Suppressor macrophage treated with lipopolysaccharide for 1 hour (primary cell): ENCODE measurements at places on chromosomes 16 and 17.
A peak's percentile ranks its signal among the peaks of the same experiment; 100 is the strongest.

DNA sequence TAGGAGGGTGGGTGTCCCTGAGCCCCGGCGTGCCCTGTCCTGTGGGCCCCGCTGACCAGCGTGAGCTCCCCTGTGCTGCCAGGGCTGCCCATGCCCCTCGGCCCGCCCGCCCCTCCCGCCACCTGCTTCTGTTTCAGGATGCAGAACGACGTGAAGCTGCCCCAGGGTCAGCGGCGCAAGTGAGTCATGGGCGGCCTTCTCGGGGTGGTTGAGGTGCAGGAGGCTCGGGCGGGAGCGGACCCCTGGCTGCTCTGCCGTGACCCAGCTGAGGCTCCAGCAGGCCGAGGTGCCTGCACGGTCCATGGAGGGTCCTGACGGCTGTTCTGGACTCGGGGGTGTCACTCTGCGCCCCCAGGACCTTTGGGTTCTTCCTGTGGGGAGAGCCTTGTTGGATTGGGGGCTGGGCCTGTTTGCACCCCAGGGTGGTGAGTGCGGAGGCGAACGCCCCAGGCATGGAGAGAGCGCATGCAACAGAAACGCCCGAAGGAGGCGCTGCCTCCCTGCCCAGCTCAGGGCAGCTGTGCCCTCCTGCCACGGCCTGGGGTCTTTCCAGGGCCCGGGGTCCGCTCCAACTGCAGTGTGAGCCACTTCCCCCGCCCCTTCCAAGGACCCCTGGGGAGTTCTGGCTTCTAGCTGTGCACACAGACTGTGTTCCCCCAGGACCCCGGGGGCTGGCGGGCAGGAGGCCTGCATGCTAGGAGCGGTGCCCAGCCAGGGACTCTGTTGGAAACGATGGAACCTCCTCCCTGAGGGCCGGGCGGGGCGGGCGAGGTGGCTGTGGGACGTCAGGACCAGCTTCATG lies 4.0 kb downstream of the SLC25A10 start:
- no peak for DNase-seq

- no peak for DNase-seq
Observed at GRCh38 chr17:6541886-6542285, 14.5 kb downstream of the PITPNM3 start.

GRCh38 chr16:5059386-5060072 lies 6.2 kb downstream of the C16orf89 start:
- no peak for DNase-seq

DNA sequence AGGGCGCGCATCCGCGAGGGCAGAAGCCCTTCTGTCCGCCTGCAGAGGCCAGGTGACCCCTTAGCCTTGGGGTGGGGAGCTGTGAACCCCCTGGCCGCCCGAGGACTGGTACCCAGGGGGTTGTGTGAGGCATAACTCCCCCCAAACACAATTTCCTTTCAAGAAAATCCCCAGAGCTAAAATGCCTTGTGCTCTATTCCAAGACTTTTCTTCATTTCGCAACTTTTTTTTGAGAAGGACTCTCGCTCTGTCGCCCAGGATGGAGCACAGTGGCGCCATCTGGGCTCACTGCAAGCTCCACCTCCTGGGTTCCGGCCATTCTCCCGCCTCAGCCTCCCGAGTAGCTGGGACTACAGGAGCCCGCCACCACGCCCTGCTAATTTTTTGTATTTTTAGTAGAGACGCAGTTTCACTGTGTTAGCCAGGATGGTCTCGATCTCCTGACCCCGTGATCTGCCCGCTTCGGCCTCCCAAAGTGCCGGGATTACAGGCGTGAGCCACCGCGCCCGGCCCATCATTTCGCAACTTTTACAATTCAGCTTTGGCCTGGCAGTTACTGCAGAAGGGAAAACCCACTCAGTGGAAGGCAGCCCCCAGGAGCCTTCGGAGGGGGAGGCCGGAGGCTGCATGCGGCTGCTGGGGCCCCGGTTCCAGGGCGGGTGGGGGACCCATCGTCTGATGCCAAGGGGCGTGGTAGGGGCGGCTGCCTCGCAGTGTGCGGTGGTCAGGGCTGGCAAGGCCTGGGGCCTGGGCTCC lies 963 bp upstream of the APRT start:
- DNase-seq, result peak; percentile 73

DNA sequence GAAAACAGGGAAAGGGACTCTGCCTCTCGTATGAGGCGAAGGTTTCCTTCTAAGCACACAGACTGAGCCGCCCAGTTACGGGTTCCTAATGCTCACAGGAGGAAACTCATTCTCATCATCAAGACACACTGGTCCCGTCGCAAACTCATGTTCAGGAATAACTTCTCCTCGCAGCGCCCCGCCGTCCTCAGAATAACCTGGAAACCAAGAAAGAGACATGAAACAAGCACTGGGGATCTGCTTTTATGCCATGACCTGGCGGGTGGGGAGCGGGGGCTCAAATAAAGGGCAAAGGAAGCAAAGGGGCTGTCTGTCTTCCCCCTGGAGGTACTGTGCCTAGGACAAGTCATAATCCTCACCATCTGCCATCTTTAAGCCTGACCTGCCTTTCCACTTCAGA lies 31.3 kb downstream of the WIPI1 start:
- no peak for DNase-seq

DNA sequence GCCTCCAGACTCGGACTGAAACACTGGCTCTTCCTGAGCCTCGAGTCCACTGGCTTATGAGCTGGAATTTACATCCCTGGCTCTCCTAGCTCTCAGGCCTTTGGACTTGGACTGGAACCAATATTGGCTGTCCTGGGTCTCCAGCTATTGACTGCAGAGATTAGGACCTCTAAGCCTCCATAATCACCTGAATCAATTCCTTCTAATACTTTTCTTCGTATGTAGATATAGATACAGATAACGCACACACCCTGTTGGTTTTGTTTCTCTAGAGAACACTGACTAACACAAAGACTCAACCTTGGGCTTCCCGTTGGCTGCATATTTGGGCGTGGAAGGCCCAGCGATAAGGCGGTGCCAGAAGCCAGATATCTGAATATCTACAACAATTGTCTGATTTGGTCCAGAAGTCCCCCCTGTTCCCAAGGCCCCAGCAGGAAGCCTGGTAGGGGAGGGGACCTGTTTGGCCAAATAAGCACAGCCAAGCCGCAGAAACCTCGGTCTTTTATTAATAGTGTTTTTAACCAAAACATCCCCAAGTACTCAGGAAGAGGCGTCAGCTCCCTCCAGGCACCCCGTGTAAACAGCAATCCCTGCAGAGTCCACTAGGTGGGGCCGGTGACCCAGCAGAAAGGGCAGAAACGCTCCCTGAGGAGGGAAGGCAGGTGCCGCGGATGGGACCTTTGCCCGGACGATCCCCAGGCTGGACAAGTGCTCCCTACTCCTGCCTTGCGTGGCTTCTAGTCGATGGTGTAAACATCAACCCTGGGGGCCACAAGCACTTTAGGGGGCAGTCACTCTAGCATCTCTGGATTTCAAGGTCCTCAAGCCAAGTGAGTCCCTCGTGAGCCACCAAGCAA lies 57.0 kb downstream of the ABR start:
- peak; percentile 67 for DNase-seq

- no peak for DNase-seq
Observed at GRCh38 chr16:13935408-13935807, 15.5 kb downstream of the ERCC4 start.

DNA sequence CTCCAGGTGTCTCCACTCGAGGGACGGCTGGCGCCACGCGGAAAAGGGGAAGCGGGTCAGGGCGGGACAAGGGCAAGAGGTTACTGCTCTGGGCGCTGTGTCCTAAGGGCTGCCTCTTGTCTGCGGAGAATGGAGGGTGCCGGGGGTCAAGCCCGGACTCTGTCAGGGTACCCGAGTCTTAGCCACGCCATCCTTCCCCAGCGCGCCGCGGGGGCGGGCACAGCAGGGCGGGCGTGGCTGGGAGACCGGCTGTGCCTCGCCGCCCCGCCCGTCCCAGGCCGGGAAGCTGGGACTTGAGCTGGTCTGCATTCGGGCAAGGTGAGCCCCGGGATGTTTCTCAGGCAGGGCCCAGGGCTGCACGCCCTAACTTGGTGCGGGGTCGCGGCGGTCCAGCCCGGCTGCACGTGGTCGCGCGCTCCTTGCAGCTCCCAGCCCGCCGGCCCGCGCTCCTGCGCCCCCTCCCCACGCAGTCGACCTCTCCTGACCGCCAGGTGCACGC lies 6.2 kb upstream of the ACTG1 start:
- peak; percentile 50 for DNase-seq

DNA sequence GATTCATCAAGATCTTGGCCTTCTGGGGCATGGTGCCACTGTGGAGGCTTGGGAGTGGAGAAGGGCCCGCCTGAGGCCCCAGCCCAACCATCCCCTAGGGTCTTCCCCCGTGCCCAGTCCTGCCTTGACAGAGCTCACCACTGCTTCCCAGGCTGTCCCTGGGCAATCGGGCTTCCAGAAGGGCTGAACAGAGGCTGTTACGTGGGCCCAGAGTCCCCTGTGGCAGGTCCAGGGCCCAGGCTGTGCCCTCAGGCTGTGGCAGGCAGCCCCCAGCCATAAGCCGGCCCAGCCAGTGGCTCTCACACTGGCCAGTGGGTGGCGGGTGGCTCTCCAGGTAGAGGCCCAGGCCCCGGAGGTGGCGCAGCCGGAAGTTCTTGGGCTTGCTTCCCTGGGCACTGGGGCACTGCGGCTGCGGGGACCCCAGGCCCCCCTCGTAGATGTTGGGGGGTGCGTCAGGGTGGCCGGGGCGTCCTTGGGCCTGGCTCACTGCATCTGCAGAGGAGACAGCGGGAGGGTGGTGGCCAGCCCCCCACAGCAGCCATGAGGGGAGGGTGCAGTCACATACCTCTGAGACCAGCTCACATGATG lies 809 bp downstream of the C16orf90 start:
- no peak for DNase-seq

DNA sequence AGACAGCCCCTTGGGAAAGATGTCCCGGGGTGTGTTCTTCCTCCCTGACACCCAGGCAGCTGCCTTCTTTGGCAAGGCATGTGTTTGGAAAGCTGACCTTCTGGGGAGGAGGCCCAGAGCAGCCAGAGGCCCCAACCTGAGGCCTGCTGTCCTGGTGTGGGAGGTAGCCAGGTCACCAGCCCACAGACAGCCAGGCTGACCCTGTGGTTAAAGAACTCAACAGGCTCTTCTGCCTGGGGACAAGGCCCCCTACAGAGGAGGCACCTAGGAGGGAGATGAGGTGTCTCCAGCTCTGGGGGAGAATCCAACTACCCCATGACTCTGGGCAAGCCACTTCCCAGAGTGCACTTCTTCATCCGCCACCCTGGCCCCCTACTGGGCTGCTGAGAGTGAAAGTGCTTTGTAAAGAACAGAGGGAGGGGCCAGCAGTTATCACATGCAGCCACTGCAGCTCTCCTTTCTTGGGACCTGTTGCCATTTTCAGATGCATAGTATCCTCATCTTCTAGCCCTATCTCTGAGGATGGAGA lies 13.1 kb upstream of the SREBF1 start:
- no peak for DNase-seq

GRCh38 chr17:39679521-39680192 lies 8.2 kb downstream of the PGAP3 start:
- no peak for DNase-seq

DNA sequence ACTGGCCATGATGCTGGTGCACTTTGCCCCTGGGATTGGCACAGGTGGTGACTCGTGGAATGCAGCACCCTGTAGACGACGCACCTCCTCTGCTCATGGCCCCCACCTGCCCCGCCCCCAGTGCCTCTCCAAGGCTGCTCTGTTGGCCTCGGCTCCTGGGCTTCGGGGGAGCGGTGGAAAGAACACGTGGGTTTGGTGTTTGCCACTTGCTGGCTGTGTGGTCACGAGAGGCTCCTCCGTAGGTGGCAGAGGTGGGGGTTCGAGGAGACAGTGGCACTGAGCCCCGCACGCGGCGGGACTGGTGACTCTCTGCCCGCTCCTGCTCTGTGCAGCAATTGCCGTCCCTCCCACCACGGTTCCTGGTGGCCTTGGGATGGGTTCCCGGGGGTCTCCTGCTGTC lies 82.8 kb upstream of the ZNF750 start:
- no peak for DNase-seq

- DNase-seq, result peak; percentile 79
Observed at GRCh38 chr16:67537270-67537635, 8.6 kb downstream of the RIPOR1 start.

- DNase-seq, result no peak
Observed at GRCh38 chr17:36182176-36183000, 6.0 kb upstream of the TBC1D3B start.

GRCh38 chr17:57721967-57722703 lies 23.0 kb downstream of the CCDC182 start:
- no peak for DNase-seq

- no peak for DNase-seq
Observed at GRCh38 chr16:83971165-83972130, 3.4 kb downstream of the NECAB2 start.

- no peak for DNase-seq
Observed at GRCh38 chr17:59356543-59357218, 25.2 kb downstream of the YPEL2 start.

DNA sequence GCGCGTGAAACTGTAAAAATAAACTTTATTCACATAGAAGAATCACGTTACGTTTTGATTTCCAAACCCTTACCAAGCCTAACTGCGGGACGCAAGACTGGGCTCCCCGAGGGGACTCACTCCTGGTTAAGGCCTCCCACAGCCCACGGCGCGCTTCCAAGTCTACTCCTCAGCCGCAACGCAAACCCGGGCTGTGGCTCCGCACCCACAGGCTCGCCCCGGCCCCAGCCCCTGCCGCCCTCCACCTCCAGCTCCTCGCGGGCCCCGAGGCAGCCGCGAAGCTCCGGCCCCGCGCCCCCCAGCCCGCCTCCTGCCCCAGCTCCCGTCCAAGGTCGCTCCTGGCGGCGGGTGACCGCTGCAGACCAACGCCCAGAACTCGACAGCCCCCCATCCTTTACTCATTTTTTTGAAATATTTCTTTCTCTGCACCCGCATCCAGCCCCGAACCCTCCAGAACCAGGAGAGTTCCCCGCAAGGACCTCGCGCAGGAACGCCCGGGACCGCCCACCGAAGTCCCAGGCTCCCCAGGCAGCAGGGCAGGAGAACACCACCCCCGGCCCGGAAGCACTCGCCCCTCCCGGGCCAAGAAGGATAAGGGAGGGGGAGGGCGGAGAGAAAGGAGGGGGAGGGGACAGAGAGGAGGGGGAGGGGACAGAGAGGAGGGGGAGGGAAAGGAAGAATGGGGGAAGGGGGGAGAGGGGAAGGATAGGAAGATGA lies 912 bp downstream of the USP22 start:
- peak; percentile 79 for DNase-seq

DNA sequence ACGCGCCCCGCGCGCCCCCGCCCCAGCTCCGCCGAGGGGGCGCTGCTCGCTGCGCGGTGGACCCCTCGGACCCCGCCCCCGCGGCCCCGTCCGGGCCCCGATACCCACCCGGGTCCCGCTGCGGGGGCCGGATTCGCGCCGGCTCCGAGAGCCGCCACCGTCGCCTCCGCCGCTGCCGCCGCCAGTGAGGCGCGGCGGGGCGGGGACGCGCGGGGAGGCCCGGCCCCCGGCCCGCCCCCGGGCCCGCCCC lies at the start of gene TBC1D16:
Gene TBC1D16 (minus strand): TSS at position 186 of the 250 bp plus-strand sequence. CDS start 22,325 bp downstream, outside the sequence.
- DNase-seq, result no peak

GRCh38 chr17:67276075-67276474 lies 31.1 kb upstream of the HELZ start:
- no peak for DNase-seq

DNA sequence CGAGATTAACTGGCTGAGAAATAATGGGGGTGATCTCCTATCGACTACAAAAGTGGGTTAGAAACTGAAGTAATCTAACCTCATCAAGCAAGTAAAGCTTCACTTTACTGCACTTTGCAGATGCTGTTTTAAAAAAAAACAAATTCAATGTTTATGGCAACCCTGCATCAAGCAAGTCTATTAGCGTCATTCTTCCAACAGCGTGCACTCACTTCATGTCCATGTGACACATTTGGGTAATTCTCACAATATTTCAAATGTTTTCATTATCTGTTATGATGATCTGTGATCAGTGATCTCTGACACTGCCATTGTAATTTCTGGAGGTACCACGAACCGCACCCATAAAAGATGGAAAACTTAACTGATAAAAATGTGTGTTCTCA lies 70.8 kb downstream of the KANSL1 start:
- no peak for DNase-seq
